Cerebellum (tissue), 4 donors: ENCODE measurements at places on chromosomes 11 and 22. TPM values are rescaled to one million over a fixed set of nuclear protein-coding genes. Genes with fewer than 3 reads are reported as not detected.
A peak's percentile ranks its signal among the peaks of the same experiment; 100 is the strongest.

GRCh38 chr11:96203567-96204365 is 139.2 kb downstream of the MAML2 start:
- DNase-seq = no peak

GRCh38 chr11:496834-497564 is 10.0 kb downstream of the RNH1 start:
- DNase-seq = no peak

Gene OR52I2
- not detected for total RNA-seq

Gene SLC22A8
- 0.18 TPM for total RNA-seq

- DNase-seq = no peak
Observed at GRCh38 chr11:43459246-43459645, 100.5 kb downstream of the TTC17 start.

GRCh38 chr11:19561011-19561410 is 151.6 kb upstream of the NAV2 start:
- DNase-seq = no peak

DNA sequence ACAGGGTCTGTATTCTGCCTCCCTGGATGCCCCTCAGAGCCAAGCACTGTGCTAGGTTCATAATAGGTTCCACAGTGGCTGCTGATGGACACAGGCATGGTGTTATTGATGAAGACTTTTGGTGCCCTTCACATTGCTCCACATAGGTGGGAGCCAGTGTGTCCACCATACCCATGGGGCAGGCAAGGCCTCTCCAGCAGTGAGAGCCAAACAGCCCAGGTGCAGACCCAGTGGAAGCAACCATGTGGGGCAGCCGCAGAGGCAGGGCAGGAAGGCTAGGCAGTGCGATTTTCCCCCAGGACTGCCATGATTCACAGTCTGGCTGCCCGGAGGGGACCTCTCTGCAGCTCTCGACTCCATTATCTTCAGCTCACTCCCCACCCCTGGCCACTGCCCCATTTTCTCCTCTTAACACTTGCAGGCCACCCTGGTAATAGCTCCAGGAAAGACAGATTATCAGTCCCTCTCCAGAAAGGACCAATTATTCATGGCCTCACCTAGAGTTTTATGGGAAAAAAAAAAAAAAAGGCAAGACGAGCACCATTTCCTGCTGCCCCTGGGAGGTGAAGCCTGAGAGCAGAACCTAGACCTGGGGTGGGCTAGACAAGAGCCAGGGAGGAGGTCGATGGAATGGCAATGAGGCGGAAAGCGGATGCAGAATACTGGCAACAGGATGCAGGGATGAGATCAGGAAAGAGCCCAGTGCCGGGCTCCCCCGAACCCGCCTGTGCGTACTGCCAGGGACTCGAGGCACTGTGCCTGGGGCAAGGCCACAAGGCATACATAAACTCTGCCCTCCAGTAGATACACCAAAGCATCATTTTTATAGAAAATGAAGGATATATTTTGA is 343.0 kb upstream of the NCAM1 start:
- DNase-seq = no peak

- no peak for DNase-seq
Observed at GRCh38 chr11:15045891-15046290, 27.5 kb upstream of the CALCB start.

GRCh38 chr11:120215634-120216033 is 4.8 kb downstream of the OAF start:
- DNase-seq = no peak

DNA sequence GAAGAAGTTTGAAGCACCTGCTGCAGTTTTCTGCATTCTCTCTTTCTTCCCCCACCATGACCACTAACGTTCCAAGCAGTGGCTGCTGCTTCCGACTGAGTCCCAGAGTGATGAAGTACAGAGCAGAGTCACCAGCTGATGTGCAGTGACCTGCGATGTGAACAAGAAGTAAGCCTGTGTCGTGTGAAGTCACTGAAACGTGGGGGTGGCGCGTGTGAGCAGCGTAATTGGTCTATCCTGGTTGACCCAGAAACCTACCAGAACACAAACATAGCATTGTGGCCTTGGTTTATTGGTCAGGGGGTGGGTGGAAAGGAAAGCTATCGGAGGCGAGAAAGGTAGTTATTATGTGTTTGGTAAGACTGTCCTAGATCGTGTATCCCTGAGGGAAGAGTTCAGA is 3.5 kb downstream of the KRTAP5-7 start:
- no peak for DNase-seq

- no peak for DNase-seq
Observed at GRCh38 chr22:30813936-30814335, 119.3 kb downstream of the OSBP2 start.

Gene CFAP68
- total RNA-seq = 13.2 TPM

- no peak for DNase-seq
Observed at GRCh38 chr11:111448414-111448813, 63.8 kb downstream of the BTG4 start.

DNA sequence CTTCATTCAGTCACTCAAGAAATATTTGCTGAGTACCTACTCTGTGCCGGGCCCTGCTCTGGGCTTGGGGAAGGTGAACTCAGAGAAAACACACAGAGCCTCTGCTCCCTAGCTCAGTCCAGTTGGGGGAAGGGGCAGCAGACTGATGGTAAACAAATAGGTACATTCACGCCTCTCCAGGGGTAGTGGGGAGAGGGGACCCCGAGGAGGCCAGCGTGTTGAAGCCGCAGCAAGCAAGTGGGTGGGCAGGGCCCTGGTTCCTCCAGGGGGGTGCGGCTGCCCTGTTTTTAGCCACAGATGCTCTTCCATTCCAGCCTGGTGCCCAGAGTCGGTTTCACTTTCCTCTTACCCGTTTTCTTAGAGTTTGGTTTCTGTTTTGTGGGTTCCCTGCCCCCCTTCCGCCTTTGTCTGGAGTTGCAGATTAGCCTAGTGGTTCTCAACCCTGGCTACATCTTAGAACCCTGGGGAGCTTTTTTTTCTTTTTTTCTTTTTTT is 8.7 kb downstream of the DRAP1 start:
- no peak for DNase-seq

GRCh38 chr11:65415499-65416340 is 6.9 kb upstream of the NEAT1 start:
- DNase-seq = no peak

- no peak for DNase-seq
Observed at GRCh38 chr11:62719302-62719978, 7.8 kb downstream of the HNRNPUL2 start.

DNA sequence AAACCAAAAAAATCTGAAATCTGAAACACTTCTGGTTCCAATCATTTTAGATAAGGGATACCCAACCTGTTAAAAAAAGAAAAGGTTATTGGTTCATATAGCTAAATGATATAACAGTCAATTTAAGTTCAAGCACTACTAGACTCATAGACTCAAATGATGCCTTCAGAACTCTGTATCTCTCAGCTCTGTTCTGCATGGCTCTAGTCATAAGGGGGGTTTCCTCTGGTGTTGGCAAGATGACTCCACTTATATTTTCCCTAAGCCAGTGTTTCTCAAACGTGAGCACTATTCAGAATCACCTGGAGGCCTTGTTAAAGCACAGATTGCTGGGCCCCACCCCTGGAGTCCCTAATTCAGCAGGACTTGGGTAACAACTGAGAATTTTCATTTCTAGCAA is 11.5 kb upstream of the RRAS2 start:
- no peak for DNase-seq

Gene SHANK3
- total RNA-seq = 6.4 TPM

- no peak for DNase-seq
Observed at GRCh38 chr11:6695377-6695776, 12.2 kb upstream of the MRPL17 start.

Gene OR51B2
- 1.2 TPM for total RNA-seq

Gene SAA4
- not detected for total RNA-seq

- no peak for DNase-seq
Observed at GRCh38 chr22:32165681-32166080, 6.6 kb upstream of the C22orf42 start.

Gene OR4X2
- not detected for total RNA-seq

DNA sequence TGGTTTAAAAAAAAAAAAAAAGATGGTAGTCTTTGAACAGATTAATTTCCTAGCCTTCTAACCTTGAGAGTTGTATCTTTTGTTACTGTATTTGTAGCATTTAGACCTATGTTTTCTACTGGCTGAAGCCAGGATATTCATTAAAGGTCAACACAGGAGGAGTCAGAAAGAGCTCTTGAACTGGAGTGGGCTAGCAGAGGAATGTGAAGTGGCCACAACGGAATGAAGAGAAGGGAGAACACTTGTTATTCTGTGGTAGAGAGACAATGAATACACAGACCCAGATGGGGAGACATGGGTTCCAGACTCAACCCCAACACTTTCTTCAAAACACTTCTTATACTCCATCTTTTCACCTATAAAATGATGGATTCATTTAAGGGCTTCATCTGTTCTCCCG is 88.1 kb downstream of the RELT start:
- DNase-seq = no peak

DNA sequence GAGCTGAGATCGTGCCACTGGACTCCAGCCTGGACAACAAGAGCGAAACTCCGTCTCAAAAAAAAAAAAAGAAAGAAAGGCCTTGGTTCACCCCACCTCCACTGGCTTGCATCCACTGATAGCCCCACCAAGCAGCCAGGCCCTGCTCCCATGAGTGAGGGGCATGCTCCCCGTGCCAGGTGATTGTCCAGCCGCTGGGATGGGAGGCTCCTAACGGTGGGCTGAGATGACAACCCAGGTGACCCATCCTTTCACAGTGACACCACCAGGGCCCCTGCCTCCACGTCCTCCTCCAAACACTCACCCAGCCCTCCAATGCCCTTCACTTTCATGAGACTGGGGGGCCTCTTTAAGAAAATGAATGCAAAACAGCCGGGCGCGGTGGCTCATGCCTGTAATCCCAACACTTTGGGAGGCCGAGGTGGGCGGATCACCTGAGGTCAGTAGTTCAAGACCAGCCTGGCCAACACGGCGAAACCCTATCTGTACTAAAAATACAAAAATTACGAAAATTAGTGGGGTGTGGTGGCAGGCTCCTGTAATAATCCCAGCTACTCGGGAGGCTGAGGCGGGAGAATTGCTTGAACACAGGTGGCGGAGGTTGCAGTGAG is 8.6 kb upstream of the DERL3 start:
- DNase-seq = no peak

Gene NDUFS8
- 53.9 TPM for total RNA-seq

- DNase-seq = no peak
Observed at GRCh38 chr11:94823102-94823732, 55.1 kb downstream of the AMOTL1 start.

GRCh38 chr11:2235588-2236326 is 34.6 kb downstream of the ASCL2 start:
- DNase-seq = no peak

Gene OR52E8
- total RNA-seq = not detected

GRCh38 chr11:104876861-104877431 is 21.3 kb downstream of the CASP12 start:
- DNase-seq = no peak

DNA sequence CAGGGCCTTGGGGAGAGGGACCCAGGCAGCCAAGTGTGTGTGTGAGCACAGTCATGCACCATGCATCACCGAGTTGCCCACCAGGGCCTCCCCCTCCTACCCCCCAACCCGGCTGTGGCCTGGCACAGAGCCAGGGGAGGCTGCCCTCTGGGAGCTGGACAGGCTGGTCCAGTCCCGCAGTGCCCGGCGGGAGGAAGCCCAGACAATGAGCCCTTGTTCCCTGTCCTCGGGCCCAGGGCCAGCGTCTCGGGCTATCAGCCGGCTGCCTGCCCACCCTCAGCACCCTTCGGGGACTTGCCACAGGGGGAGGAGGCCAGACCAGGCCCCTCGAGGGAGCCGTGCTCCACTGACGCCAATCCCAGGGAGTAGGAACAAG is 4.5 kb downstream of the LRRC75B start:
- DNase-seq = no peak

GRCh38 chr22:48415520-48415919 is 1412.2 kb downstream of the BRD1 start:
- DNase-seq = peak; percentile 37

Gene TRMU
- 41.6 TPM for total RNA-seq

DNA sequence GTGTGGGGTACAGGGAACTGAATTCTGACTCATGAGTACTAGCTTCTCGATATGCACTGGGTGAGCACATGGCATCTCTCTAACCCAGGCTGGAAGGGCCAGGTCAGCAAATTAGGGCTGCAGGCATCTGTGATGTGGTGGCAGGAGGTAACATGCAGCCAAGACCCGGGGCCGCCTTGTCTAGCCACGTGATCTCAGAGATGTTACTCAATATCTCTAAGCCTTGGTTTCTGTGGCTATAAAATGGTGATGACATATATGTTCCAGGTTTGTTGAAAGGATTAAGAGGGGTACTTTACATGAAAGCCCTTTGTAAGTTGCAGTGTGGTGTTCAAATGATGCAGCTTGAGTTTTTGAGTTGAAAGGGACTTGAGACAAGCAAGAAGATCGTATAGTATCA is 3.2 kb downstream of the ST14 start:
- no peak for DNase-seq

Gene KDM4E
- not detected for total RNA-seq

- no peak for DNase-seq
Observed at GRCh38 chr11:6200975-6201374, 2.0 kb downstream of the OR52W1 start.

- no peak for DNase-seq
Observed at GRCh38 chr11:48134221-48134922, 82.2 kb upstream of the OR4B1 start.

DNA sequence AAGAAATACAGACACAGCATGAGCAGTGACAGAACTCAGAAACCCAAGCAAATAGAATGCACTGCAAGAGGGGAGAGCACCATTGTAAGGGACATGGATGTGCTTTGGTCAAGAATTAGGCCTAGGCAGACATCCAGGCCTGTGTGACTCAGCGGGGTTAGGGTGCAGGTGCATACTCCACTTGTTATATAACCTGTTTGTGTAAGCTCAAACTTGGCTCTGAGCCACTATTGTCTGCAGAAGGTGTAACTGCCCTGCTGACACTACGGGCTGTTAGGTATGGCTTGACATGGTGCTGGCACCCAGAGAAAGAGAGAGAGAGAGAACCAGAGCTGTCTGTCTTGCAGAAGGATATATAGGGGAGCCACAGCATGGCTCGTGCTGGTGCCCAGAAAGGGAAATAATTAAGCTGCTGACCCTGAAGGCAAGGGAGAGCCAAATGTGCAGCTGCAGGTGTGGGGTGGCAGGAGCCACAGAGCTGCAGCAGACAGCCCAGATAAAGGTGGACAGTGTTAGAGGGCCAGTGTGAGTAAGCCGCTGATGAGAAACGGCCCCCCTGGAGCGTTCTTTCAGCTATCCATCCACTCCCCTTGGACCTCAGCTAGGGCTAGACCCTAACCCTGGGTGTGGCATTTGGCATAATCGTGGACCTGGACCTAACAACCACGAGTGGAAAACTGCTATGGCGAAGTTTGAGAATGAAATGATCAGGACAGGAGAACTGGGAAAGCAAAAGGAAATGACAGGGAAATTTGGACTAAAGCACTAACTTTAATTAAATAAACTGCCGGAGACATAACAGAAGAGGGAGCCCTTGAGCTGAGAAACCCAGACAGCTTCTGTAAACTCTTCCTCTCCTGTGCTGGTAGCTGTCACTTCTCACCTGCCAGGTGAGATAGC is 253.0 kb upstream of the CCDC179 start:
- peak; percentile 6 for DNase-seq

DNA sequence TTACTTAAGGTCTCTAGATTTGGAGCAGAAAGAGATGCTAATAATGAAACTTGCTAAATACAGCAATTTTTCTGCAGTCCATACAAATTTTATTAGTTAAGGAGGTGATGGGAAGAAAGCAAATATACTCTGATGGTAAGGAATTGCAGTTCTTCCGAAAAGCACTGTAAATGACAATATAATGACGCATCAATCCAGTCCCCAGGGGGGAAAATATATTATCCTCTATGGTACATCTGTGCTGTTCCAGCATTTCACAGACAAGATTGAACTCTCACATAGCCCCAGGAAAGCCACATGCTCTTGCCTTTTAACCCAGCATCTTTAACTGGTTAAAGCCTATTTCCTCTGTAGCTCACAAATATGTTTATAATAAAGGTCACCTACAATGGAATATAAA is 416.6 kb upstream of the CCDC90B start:
- DNase-seq = no peak

Gene CHST1
- 9.8 TPM for total RNA-seq
